Muscle of arm (tissue), 14 donors: ENCODE measurements at places on chromosomes 5 and 9.

GRCh38 chr9:133238851-133239532, 29.9 kb upstream of the OBP2B start:
- DNase-seq: peak; percentile 53

GRCh38 chr5:38666668-38667498, 110.4 kb upstream of the LIFR start:
- DNase-seq: no peak

DNA sequence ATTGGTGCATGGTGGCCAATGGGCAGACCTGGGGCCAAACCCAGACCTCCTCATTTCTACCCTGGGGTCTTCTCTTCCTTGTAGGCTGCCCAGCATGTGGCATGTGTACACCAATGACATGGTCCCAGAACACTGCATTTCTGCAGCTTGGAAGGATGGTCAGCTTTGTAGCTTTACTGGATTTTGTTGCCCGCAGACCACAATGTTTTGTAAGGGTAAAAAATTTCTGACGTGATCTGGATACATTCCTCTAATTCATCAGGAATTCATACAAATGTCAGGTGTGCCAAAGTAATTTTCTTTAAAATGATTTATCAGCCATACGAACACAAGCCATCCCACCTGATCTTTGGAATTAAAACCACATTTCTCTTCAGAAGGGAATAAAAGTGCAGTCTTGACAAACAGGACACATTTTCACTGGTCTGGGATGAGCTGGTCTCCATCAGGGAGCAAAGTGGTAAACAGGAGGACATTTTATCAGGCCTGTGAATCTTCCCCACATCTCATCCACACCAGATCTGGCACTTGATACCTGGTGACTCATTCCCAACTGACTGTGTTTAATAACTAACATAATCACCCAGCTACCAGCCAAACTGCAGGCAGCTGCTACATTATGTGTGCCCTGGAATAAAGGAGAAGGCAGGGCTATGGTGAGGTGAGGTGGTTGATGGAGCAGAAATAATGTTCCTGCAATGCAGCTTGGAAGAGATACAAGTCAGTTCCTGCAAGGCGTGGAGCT, 103.9 kb downstream of the SPOCK1 start:
- no peak for DNase-seq

DNA sequence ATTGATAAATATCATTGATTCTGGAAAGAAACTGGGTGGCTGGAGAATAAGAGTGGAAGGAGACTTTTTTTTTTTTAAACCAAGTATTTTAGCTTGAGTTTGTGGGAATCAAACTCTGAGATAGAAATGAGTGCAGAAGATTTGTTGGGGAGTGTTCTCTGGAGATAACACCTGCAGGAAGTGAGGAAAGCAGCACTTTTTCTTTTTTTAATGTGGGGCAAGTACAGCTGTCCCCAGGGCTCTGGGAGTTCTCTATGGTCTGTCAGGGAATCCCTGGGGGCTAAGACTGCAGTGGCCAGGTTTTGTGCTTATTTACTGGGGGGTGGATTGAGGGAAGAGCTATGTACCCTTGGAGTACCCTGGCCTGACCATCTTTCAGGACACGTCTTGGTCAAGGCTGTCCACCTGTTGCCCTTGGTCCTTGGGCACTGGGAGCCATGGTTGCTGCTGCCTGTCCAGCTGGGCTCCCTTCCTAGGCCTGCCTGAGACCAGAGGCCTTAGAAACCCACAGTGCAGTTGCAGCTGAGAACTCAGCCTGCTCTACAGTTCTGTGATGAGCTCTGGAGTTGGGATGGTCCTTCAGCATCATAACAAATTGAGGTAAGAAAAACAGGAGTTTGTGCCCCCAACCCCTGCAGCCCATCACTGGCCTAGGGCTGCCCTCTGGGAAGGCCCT, 85.8 kb downstream of the PHAX start:
- no peak for DNase-seq

DNA sequence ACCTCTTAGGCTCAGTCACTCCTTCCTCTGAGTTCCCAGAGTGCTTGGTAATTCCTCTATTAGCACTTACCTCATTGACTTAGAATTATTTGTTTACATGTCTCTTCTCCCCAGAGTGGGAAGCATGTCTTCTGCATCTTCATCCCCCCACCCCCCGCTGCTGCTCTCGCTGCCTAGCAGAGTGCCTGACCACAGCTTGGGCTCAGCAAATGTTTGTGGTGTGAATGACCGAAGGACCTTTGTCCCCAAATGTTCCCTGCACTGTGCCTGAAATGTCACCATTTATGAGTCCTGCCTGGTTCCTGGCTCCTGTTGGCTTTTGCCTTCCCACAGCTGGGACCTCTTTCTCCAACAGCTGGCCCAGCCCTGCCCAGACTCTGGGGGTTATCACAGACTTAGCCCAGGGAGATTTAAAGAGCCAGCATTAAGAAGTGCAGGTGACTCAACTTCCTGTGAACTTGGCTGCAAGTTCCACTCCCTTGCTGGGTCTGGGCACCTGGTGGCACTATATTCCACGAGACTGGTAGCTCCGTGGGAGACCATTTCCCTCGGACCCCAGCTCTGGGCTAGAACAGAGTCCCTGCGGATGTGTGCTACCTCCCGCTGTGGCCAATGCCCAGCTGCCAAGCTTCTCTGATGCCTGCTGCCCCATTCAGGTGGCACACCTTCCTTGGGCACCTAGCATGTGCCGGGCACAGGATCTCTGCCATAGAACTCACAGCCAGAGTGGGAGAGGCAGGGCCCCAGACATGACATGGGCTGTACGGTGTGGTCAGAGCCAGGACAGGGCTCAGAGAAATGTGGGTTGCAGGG, 1.8 kb upstream of the HMCN2 start:
- DNase-seq: no peak

DNA sequence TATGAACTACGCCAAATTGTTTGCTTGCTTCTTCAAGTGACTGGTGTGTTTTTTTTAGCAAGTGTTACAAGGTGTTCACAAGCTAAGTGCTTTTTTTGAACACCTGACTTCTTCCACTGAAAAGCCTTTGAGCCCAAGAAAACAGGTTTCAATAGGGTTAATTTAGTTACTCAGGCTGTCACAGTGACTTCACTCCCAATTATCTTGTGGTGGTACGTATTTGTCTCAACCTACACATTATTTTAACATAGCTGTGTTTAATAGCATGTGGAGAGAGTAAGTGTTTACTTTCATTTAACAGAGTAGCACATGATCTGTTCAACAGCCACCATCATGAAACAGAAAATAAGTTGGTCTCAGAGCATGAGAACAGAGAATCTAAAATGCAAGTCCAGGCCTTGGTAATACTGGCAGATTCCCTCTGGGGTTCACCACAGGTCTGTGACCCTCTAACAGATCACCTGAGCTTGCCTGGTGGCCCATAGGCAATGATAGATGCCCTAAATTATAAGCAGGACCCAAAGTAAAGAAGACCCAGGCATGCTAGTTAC, 267.7 kb upstream of the SMARCA2 start:
- DNase-seq: no peak

- DNase-seq: no peak
Observed at GRCh38 chr9:37030611-37030939, 3.5 kb downstream of the PAX5 start.

DNA sequence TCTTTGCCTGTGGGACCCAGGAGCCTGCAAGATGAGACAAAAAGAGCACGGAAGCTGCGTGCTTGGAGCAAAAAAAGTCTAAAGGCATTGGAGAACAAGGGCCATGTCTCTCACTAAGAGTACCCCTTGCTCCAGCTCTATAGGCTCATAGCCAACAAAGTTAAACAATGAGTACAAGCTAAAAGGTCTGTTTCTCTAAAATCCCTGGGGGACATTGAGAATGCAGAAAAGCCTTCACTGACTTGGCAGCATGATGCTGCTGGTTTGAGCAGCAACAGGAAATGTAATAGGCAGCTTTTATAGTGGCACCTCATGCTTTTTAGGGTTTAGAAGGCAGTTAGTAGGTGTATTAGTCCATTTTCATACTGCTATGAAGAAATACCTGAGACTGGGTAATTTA, 287.5 kb downstream of the SMARCA2 start:
- no peak for DNase-seq

DNA sequence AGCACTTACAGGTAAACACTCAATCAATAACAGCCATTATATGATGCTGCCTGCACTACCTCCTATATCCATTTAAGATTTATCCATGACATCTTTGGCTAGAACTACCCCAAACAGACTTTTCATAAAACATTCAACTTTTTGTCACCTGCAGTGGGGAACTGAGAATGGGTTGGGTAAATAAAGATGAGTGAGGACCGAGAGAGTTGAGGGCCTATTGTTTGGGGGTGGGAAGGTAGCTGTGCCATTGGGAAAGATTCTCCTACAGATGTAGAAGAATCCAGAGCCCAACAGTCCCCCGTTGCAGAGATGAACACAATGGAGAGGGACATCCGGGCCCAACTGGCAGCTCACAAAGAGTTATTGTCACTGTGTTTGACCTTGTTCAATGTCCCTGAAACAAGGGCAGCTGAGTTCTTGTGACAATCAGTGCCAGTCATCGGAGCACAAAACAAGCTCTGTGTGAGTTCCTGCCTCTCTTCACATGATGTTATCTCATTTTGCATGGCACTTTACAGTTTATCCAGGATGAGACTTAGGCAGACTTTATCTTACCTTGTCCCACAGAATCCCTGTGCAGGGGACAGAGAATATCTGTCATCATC, 11.5 kb upstream of the SLC31A2 start:
- no peak for DNase-seq

DNA sequence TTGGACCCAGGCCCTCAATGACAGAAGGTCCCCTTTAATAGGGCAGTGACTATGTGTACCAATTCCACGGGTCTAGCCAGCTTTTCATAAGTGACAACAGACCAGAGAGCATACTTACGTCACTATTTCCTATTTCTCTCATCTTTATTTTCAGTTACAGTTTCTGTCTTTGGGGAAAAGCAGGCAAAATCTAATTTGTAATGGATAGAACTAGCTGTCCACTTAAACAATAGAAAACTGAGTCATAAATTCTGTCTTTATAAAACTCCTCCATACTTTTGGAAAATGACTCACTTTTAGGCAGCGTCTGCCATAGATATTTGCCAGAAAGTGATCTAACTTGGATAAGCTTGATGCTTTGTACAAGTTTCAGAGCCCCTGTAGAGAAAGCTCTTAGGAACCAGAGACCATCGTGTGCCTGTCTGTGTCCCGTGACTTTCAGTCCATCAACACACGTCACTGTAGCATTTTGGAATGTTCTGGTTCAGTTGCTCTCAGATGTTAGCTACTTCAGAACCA, 101.9 kb downstream of the F2RL2 start:
- peak; percentile 92 for DNase-seq

DNA sequence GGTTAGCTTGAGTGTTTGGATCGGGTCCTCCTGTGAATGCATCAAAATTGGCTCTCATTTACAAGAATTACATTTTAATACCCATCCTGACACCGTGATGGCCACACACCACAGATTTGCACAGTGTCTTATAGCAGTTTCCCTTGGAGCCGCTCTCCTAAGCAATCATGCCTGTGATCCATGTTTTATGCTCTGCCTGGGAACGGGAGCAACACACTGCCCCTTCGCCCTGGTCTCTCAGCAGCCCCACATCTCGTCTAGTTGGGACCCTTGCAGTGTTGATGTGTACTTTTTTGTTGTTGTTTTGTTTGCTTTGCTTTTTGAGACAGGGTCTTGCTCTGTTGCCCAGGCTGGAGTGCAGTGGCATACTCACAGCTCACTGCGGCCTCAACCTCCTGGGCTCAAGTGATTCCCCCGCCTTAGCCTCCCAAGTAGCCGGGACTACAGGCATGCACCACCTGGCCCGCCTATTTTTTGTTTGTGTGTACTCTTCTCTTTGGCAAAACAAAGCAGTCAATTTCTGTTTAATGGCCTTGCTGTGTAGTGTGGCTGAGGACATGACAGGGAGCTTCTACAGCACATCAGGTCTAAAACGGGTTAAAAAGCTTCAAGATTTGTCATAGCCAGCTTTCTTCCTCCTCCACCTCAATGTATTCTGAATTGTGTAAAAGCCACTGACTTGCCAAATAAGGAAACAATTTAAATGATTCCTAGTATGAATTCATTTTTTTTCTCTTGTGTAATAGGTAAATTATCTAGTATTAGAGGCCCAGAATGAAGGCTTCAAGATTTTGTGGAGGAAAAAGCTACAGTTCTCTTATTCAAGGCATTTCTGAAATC, 101.6 kb upstream of the TBCA start:
- DNase-seq: no peak

GRCh38 chr9:123948286-123948685, 18.4 kb upstream of the DENND1A start:
- no peak for DNase-seq

DNA sequence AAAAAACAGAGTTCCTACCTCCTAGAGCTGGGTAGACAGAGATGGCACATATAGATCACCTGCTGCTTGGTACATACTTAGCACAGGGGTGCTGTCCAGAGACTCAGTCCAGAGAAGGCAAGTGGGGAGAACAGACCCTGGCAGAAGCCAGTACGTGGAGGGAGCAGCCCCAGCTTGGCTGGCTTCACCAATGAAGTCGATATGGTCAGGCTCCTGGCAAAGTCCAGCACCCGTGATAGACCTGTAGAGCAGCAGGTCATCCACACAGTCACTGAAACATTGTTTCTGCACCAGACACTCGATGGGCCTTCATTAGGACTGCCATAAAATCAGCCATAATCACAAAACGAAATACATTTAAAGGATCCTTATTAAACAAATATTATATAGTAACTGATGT, 45.8 kb downstream of the WHRN start:
- DNase-seq: no peak

DNA sequence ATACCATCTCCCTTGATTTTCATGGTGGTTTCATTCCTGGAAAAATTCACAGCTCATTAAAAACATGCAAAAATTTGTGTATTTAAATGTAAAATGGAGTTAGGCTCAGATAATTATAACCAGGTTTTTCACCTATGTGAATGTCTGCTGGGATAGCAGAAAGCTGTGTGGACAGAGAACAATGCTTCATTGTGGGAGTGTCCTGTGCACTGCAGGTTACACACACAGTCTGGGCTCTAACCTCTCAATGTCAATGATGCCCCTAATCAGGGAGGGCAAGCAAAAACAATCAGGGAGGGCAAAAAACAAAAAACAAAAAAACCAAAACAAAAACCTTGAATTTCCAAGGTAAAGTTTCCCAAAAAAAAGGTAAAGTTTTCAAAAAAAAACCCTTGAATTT, 158.9 kb upstream of the KLF9 start:
- DNase-seq: no peak

GRCh38 chr5:167096816-167097215, 1194.6 kb upstream of the WWC1 start:
- no peak for DNase-seq

DNA sequence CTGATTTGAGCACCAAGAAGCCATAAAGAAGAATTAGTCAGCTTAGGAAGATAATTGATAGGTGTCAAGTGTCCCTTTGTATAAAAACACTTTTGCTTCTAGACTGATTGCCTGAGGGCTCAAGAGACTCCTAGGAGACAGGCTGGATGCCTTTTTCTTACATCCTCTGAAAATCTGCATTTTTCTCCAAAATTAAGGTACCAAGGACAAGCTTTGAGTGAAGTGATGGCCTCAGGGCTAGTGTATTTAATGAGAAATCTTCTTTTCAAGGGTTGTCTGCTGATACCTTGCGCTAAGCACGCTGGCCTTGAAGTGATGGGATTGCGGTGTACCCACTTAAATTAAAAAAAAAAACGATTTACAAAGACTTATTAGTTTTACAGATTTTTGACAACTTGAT, 304.0 kb downstream of the TLR4 start:
- DNase-seq: no peak
